Natural killer cell (primary cell): ENCODE measurements at places on chromosomes 13 and 19.

DNA sequence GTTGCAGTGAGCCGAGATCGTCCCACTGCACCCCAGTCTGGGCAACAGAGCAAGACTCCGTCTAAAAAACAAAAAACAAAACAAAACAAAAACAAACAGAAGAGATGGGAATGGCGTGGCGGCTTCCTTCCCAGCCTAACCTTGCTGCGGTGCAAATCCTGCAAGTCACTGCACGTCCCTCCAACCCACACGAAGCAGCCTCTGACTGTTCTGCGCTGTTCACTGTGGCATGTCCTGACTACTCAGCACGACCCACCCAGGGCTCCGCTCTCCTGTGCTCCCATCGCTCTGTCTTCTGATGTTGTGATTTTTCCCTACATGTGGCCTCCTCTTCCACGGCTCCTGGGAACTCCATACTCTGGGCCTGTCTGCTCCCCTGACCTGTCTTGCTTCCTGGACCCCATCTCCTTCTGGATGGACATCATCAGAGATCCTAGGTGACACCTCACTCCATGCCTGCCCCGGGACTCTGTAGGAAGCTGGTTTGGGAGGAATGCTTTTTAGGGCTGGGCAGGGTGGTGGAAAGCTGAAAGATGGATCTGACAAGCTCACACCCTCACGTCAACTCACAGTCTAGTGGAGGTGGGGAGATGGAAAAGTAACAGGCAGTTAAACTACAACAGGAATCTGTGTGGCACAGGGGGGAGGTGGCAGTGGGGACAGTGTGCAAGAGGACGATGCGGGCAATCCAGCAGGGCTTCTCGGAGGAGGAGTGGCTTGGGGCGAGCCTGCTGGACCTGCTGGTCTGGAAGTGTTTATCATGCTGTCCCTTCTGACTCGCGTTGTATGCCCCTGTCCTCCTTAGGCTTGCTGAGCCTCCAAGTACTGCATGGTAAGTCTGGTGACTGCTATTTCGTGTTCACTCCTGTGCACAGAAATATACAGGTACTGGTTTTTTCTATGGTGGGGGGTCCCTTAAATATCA, 18.8 kb downstream of the ZSCAN5A start:
- no peak for DNase-seq

- DNase-seq, result no peak
Measured at GRCh38 chr19:2507109-2507508, 31.2 kb downstream of the GADD45B start.

GRCh38 chr13:104011505-104012241, 945.5 kb upstream of the SLC10A2 start:
- no peak for DNase-seq

DNA sequence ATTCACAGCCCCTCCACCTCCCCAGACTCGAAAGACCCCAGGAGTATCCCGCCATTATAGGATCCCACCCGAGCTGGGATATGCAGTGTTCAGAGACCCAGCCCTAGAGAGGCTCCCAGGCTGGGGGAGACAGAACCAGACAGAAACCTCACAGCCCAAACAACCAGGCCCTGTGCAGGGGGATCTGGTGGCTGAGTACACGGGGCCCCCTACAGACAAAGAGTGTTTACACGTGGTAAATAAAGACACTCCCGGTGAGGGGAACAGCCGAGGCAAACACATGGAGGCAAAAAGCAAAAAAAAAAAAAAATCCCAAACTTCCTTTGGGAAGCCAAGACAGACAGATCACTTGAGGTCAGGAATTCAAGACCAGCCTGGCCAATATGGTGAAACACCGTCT, 25.1 kb downstream of the TINCR start:
- no peak for DNase-seq
